A172 (cell line): ENCODE measurements at places on chromosomes 3 and 15.

GRCh38 chr15:86444527-86444926, 364.9 kb downstream of the AGBL1 start:
- no peak for DNase-seq

DNA sequence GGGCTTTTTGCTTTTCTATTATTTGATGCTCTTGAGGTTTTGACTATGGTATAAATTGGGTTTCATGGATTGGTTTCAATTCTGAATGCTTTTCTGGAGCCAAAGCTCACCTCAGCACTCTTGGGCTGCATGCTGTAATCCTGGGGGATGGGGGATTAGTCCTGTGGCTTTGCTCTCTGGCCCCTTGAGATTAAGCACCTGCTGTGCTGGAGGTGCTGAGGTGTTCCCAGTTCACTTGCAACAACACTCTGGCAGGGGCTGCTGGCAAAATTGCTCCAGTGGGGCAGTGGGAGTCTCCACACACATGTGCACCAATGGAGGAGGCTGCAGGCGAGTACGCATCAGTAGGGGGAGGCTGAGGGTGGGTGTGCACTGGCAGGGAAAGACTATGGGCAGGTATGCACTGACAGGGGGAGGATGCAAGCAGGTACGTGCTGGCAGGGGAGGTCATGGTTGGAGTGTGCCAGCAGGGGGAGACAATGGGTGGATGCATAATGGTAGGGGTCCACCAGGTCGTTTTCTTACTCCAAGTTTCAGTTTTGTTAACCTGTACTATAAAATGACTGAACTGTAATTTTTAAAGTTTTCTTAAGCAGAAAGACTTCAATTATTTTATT, 489.2 kb downstream of the FGF12 start:
- DNase-seq = no peak

DNA sequence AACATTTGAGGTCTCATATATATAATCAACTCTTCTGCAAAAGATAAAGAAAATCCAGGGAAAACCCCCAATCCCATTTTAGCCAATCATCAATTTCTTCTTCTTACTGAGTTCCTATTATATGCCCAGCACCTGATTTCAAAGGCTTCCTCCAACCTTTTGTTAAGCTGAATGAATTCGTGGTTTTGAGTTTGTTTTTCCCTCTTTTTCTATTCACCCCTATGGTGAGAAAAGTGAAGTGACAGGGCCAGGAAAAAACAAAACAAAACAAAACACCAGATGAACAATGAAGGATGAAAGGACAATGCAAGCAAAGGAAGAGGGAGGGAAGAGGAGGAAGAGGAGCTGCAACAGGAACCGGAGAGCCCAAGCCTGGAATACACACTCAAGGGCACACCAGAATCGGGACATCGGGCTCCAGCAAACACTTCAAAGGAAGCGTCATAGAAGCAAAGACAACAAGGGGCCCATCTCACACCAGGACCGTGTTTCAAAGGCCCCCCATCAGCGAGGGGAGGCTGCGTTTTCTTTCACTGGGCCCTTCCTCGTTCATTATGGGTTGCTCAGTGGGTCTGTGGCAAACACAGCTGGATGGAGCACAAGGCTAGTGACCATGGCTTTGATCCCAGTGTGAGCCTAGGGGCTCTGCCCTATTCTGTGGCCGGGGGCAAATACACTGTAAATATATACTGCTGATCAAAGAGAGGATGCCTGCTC, 50.2 kb downstream of the VGLL4 start:
- DNase-seq = no peak

DNA sequence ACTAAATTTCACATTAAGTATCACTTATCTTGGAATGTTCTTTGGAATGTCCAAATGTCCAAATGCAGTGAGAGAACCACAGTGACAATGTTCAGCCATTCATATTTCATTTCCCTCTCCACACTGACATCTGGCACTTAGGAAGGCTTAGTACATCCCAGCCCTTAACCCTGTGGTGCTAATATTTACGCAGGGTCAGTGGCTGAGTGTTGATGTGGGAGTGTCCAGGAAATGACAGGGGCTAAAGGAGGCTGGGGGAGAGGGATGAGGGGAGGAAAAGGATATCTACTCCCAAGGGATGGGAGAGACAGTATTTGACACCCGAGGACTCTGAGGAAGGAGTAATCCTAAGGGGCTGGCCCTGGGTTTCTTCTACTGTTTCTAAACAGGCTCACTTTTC, 14.1 kb upstream of the CCR4 start:
- DNase-seq = peak; percentile 31

GRCh38 chr3:86228101-86228500, 762.8 kb downstream of the VGLL3 start:
- no peak for DNase-seq

DNA sequence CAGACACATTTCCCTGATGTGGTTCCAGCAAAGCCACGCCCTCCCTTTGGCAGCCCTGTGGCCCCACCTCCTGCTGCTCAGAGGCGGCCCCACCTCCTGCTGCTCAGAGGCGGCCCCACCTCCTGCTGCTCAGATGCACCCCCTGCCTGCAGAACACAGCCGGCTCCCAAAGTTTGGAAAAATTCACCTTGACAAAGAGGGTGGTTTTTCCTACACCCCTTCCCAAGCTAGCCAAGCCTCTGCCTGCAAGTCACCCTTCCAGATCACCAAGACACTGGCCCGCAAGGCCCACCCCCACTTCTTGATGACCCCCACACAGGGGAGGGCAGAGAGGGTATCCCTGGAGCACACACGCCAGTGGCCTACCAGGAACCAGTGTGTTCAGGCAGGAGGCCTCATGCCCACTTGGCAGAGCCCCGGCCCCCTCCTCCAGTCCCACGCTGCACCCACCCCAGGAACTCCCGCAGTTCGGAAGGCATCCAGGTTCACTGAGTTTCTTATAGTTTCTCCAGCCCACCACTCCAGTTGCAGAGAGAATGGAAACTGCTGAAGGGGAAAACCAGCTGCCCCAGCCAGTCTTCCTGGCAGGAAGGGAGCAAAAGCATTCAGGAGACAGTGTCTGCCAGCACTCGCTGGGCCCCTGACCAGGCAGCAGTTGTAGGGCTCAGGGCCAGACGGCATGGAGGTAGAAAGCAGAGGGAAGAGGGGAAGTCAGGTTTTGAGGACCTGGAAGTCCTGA, 2.3 kb upstream of the HAPLN3 start:
- peak; percentile 83 for DNase-seq
